Glomerular endothelial cell (primary cell): ENCODE measurements at places on chromosomes 1 and 21. TPM values are rescaled to one million over a fixed set of nuclear protein-coding genes. Genes with fewer than 3 reads are reported as not detected.

The PNRC2 gene
- total RNA-seq: 61.1 and 68.1 TPM in 2 replicates

The SPATA21 gene
- total RNA-seq: not detected in 2 replicates

DNA sequence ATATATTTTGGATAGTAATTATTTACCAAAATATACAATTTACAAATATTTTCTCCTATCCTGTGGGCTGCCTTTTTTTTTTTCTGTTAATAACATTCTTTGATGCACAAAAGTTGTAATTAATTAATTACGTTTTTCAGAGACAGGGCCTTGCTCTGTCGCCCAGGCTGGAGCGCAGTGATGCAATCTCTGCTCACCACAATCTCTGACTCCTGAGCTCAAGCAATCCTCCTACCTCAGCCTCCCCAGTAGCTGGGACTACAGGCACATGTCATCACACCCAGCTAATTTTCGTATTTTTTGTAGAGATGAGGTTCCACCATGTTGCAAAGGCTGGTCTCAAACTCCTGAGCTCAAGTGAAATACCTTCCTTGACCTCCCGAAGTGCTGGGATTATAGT, 21.3 kb upstream of the ZMYM4 start:
- DNase-seq: no peak

DNA sequence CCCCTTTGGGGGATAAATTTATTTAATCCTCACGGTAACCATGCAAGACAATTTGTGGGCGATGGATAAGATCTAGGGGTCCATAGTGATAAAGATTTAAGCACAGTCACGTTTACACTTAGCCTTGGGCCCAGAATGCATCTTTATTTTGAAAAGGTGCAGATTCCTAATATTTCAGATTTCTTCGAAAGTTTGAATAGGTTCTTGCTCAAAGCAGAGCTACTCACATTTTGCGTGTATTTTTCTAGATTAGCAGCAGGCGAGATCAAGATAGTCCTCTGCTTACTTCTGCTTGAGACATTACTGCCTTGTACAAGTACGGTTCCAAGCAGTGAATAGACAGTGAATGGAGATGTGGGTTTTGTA, 647 bp downstream of the TSEN15 start:
- DNase-seq: no peak

DNA sequence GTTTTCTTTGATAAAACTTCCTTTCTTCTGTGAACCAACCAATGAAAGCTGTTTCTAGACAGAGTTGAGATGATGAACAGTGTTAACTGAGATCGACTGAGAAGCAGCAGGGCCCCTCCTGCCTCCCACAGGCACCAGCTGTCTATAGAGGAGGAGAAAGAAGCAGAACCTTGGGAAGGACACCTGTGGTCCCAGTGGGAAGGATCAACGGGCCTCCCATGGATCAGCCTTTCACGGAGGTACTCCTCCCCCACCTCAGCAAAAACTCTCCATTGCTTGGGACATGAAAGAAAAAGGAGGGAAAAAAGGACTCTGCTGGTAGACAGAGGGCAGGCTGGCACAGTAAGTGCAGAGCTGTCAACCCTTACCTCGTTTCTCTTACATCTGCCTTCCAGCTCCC, 40.5 kb downstream of the PLPPR5 start:
- no peak for DNase-seq

GRCh38 chr1:12649971-12650421, 6.1 kb downstream of the AADACL4 start:
- DNase-seq: no peak
